ENCODE measurements at places on chromosomes 2 and 18.

DNA sequence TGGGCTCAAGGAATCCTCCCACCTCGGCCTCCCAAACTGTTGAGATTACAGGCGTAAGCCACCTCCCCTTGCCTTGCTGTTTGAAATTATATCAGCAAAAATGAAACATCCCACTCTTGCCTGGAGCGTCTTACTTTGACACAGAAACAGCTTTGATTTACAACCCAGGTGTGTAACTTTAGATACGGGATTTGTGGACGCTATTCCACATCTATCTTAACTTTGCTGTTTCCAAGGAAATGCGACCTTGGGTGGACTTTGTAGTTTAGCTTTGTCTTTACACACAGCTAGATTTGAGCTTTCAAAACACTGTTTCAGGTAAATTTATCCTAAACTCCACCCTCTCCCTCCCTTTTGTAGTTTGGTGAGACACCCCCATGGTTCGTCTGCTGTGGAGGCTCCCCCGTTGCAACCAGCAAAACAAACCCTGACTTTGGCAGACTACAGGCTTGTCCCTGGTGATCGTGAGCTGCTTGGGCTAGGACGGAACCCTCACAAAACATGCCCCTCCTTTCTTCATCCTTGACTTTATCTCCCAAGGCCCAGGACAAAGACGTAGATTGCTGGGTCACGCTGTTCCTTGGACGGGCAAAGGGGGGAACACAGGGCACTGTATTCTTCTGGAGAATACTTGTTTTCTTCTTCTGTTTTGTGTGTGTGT, 5.5 kb upstream of the MSH6 start:
- DNase-seq = no peak

DNA sequence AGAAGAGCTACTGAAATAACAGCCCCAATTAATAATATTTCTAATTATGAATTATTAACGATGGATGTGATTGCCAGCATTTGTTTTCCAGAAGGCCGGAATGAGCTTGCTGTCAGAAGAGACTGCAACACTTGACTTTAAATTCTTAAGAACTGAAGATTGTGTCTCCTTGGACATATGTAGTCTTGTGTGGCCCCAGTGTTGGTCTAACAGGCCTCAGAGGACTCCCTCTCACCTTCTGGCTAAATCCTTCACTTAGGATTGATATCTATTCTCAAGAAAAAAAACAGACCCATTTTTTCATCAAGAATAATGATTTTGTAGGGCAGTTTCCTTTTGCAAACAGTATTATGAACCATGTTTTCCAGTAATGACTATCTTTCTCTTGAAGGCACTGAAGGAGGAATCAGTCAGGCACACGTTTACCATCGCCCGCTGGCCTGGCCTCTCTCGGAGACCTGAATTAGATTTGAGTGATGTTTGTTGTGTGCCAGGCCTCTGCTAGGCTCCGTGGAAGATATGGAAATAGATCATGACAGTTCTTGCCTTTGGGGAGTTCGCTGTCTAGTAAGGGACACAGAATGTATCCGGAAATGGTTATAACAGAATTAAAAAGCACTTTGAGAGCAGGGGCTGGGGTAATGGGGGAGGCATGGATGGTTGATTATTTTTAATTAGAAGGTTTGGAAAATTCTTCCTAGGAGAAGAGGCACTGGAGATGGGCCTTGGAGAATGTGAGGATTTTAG, 258.0 kb downstream of the MYCN start:
- DNase-seq = no peak

- DNase-seq = peak; percentile 30
Measured at GRCh38 chr2:127740665-127741288, 39.5 kb downstream of the SFT2D3 start.

DNA sequence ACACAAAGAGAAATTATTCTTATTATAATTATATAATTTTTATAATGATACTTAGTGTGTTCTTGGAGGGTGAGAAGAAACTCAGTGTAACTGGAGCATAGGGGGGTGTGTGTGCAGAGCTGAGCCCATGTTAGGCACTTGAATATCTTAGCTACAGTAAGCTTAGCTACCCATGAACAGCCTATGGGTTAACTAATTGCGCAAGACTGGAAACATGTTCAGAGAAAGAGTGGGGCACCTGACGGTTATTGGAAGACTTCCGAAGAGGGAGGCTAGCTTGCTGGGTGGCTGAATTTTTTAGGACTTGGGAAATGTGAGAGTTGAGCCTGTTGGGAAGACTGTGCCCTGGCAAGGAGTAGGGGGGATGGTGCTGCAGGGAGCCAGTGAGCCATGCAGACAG, 229.2 kb downstream of the SLC4A3 start:
- DNase-seq = no peak

All from MV-4-11 (cell line).